ENCODE measurements at places on chromosomes 2 and 18.
A peak's percentile ranks its signal among the peaks of the same experiment; 100 is the strongest.

- DNase-seq = peak; percentile 49
Observed at GRCh38 chr18:9708057-9708433, at the start of gene RAB31. TSS of gene RAB31 (plus strand) at chr18:9708301. CDS start at chr18:9708406, 105 bp downstream.

- DNase-seq = peak; percentile 5
Observed at GRCh38 chr18:45467293-45467692, 148.0 kb upstream of the SLC14A2 start.

DNA sequence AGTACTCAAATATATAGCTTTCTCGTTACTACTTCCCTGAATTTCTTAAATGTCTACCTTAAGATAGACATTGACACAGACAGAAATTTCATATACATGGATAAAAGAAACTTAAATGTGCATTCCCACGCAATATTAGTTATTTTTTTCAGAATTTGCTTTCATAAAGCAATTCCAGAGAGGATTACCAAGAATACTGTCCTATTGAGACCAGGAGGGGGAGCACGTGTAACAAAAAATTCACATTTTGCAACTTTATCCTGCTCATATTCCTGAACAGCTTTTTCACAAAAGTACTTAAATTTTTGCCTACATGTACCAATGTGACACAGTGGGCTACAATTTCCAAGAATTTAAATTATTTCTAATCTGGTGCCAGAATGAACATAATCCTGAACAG lies 30.7 kb upstream of the ERCC3 start:
- no peak for DNase-seq

DNA sequence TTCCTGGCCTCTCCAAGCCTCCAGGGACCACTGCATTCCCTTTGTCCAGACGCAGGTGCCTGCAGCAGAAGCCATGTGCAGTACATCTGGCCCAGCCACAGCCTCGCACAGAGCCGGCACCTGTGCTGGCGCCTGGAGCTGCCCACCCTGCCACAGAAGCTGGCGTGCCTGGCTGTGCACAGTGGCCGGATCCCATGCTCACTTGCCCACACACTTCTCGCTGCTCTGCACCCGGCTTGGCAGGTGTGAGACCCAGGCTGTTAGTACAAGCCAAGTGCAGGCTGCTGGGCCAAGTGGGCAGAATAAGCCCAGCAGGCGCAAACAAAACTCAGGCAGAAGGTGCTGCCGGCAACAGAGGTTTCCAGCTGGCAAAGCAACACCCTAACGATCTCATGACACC lies 124.5 kb upstream of the CCDC150 start:
- DNase-seq = no peak

- DNase-seq = no peak
Observed at GRCh38 chr2:233353101-233353768, 1.1 kb upstream of the DGKD start.

All from germinal center (tissue), 1 donor.